Uterus (tissue), 4 donors: ENCODE measurements at places on chromosomes 16 and 17. TPM values are rescaled to one million over a fixed set of nuclear protein-coding genes. Genes with fewer than 3 reads are reported as not detected.

DNA sequence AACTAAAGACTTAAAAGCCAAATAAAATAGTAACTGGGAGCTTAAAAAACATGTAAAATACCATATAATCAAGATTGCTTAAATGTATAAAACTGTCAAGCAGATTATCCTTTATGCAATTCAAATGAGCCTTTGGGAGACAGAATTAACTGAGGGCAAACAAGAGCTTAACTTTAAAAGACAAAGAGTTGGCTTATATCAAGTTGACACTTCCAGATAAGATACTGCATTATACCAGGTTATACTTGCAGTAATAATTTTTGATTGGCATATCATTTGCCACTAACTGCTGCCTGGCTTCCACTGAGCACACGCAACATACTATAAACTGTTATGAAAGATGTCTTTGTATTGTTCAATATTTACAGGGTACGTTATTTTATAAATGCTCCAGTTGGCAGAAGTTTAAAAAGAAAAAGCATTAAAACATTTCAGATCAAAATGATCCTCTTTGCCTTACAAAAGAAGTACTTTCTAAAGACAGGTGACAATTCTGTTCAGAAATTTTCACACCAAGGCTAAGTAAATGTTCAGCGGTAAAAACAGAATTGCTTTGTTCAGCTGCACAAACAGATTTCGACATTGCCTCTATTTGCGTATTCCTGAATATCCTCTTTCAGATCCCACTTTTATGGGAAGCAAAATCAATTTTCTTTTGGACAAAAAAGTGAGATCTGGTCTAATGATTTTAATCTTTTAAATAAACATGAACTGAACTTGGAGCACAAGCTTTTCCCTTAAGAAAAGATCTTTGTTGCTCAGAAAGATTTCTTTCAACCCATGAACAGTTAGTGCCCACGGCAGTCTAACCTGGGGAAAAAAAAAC is 50.7 kb downstream of the TOX3 start:
- no peak for DNase-seq

- no peak for DNase-seq
Observed at GRCh38 chr17:27542841-27543463, 86.7 kb downstream of the KSR1 start.

DNA sequence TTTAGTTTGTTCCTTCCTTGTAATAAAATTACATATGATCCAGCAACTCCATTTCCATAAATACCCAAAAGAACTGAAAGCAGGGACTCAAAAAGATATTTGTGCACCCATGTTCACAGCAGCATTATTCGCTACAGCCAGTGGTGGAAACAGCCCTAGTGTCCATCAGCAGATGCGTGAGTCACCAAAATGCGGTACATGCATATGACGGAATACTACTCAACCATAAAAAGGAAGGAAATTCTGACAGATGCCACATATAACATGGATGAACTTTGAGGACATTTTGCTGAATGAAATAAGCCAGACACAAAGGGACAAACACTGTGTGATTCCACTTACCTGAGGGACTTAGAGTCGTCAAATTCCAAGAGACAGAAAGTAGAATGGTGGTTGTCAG is 9.1 kb upstream of the SLC47A2 start:
- no peak for DNase-seq

Gene CHD9NB
- total RNA-seq = not detected

- no peak for DNase-seq
Observed at GRCh38 chr17:73991260-73991659, 212.2 kb upstream of the RPL38 start.

GRCh38 chr17:28514561-28515002 is 8.4 kb downstream of the FOXN1 start:
- no peak for DNase-seq
